ENCODE measurements at places on chromosomes 11 and 22.

DNA sequence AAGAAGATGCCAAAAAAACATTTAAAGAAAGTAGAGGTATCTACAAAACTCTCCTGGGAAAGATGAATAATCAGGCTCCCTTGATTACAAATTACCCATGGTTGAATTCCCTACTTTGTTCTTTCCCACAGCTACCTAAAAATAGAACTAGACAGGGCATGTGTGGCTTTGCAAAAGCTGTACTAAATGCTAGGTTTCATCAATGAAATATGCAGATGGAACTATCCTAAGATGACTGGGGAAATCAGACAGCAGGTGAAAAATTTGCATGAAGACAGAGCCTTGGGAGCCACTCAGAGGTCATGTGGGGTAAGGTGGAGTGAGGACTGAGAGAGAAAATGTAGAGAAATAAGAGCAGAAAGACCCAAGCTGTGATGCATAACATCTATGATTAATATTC is 14.7 kb downstream of the LAYN start:
- no peak for DNase-seq

DNA sequence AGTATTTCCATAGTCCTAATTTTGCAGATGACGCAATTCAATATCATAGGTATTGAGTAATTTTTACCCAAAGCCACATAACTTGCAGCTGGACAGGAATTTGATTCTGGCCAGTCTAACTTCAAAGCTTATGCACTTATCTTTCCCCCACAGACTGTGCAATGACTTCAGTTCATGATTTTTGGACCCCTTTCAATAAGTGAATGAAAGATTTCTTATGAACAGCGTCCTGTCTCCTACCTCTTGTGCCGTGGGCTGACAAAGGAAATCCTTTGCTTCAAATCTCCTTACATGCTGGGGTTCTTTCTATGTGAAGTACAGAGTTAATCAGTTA is 217.7 kb upstream of the KIRREL3 start:
- DNase-seq: no peak

GRCh38 chr11:120532082-120532831 is 20.7 kb downstream of the GRIK4 start:
- no peak for DNase-seq

GRCh38 chr11:86463120-86463519 is 88.4 kb downstream of the CCDC81 start:
- no peak for DNase-seq

DNA sequence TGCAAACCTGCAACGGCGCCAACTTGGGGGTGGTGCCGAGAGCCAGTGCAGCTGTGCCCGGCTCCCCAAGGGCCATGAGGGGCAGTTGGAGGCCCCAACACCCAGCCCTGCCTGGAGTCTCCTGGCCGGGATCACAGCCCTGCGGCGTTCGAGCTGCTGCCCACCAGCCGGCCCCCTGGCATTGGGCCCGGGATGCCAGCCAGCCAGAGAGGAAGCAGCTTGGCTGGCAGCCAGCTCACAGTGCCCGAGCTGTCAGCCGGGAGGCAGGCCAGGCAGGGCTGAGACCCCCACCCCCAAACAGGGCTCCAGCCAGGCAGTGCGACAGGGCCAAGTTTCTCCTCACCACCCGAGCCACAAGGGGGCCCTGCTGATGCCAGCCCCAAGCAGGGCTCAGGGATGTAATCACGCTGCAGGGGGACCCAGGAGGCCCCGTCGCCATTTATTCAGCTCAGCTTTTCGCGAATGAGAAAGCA is 26.0 kb upstream of the TCF20 start:
- DNase-seq: peak; percentile 51

DNA sequence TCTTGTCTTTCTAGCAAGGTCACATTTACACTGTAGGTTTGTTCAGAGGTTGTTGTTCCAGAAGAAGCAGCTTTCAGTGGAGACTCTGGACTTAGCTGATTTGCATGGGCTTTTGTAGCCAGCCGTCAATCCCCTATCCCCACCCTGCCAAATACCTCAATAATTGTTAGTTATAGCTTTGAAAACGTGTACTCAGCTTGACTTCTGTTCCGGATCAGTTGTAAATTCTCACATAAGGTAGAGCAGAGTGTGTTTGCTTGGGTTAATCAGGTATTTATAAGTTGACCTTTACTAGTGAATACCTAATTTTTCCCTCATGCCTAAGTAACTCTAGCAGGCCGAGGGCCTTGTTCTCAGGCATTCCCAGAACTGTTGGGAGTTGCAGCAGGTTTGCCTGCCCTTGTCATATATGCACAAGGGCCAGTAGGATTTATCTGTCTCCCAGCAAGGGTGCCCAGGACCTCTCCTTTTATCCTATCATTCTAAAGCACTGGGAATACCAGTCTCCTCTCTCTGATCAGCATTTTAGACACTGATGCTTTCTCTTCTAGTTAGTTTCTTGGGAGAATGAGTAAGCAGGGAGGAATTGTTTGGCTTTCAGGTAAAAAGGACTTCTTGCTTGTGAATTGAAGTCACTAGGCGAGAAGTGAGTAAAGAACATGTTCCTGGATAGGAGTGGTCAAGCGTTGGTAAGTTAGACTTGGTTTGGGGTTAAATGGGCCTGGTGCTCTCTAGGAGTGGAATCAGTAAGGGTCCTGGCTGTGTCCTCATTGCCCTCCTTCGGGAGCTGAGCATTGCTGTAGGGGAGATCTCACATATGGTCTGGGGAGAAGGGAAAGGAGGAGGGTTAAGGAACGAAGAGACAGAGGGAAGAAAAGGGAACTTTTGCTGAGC is 22.1 kb downstream of the STIM1 start:
- DNase-seq: no peak

GRCh38 chr11:6204706-6205105 is 651 bp upstream of the C11orf42 start:
- no peak for DNase-seq

- DNase-seq: no peak
Observed at GRCh38 chr11:12133547-12134235, 23.3 kb downstream of the MICAL2 start.

- no peak for DNase-seq
Observed at GRCh38 chr22:37569921-37570660, 9.8 kb downstream of the LGALS2 start.

- no peak for DNase-seq
Observed at GRCh38 chr11:61549662-61550568, 31.0 kb downstream of the SYT7 start.
